ENCODE measurements at places on chromosomes 12 and 14.

- DNase-seq, result no peak
Observed at GRCh38 chr12:74957634-74958033, 252.0 kb downstream of the KCNC2 start.

GRCh38 chr12:89350260-89350629, 2.1 kb downstream of the DUSP6 start:
- DNase-seq, result no peak

- no peak for DNase-seq
Observed at GRCh38 chr12:89211456-89211855, 140.8 kb downstream of the DUSP6 start.

DNA sequence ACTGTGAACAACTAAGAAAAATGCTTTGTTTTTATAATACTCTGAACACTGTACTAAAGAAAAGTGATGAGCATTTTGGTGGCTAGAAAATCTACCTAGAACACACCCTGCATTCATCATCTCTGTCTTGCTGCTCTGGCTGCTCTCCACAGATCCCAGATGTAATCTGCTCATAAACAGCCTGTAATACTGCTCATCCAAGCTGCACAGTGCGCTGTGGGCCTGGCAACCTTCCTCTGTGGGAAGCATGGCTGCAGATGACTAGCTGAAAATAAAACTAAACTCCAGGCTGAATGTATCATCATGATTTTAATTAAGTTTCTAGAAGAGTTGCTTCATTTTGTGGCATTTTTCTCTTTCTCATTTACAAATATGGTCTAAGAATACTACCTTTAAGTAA, 200.7 kb downstream of the SLC2A13 start:
- peak; percentile 1 for DNase-seq

DNA sequence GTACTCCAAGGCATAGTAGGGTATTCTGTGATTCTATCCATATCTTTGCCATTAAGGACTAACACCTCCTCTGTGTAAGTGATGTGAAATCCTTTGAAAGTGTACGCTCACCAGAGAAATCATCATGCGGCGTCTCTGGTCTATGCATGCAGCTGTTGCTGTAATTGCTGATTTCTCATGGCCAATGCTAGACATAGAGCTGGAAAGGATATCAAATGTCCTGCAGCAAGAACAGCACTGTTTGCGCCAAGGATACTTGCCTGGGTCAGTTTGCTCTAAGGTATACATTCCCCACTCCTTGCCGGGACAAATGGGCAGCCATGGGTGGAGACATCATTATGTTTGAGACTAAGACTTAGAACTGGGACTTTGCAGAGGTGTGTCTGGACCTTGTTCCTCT, 896.4 kb downstream of the BCL11B start:
- DNase-seq, result no peak

DNA sequence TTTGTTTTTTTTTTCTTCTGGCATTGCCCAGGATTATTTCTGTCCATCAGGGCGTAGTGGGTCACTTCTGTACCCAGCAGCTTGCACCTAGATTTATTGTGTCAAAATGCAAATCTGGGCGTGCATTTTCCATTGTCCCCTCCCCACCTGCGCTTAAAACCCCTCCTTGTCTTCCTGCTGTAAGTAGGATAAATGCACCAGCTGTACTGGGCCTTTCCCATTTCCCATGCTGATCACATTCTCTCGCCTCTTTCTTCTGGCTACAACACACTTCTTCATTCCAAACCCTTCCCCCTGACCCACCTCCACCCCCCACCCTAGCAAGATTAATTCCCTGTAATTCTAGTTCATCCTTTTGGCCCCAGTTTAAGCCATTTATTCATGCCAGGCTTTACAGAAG, 128.0 kb downstream of the ETV6 start:
- no peak for DNase-seq

- DNase-seq, result no peak
Observed at GRCh38 chr12:68632486-68632885, 21.8 kb downstream of the RAP1B start.

DNA sequence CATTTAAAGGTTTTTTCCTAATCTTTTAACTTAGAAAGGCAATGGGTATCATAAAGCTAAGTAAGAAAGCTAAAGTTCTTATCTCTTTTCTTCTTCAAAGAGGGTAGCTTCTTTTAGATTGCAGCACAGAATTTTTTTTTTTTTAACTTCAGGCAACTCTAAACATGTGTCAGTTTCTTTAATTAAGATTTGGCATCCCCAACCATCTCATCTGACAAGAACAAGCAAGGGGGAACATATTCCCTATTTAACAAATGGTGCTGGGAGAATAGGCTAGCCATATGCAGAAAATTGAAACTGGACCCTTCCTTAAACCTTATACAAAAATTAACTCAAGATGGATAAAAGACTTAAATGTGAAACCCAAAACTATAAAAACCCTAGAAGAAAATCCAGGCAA, 14.3 kb upstream of the IFNG start:
- DNase-seq, result no peak

DNA sequence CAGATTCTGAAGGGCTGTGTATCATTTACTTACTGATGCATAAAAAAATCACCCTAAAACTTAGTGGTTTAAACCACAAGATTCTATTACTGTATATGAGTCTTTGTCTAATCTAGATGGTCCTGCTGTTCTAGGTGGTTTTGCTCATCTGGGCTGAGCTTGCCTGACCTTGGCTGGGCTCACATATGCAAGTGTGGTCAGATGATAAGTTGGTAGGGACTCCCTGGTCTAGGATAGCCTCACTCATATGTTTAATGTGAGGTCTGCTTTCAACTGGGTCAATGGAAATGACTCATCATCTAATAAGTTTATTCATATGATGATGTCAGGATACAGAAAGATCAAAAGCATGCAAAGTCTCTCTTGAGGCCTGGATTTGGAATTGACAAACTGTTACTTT, 887.8 kb downstream of the TRHDE start:
- DNase-seq, result no peak

GRCh38 chr14:22143363-22143762, 445.7 kb downstream of the DAD1 start:
- DNase-seq, result no peak

DNA sequence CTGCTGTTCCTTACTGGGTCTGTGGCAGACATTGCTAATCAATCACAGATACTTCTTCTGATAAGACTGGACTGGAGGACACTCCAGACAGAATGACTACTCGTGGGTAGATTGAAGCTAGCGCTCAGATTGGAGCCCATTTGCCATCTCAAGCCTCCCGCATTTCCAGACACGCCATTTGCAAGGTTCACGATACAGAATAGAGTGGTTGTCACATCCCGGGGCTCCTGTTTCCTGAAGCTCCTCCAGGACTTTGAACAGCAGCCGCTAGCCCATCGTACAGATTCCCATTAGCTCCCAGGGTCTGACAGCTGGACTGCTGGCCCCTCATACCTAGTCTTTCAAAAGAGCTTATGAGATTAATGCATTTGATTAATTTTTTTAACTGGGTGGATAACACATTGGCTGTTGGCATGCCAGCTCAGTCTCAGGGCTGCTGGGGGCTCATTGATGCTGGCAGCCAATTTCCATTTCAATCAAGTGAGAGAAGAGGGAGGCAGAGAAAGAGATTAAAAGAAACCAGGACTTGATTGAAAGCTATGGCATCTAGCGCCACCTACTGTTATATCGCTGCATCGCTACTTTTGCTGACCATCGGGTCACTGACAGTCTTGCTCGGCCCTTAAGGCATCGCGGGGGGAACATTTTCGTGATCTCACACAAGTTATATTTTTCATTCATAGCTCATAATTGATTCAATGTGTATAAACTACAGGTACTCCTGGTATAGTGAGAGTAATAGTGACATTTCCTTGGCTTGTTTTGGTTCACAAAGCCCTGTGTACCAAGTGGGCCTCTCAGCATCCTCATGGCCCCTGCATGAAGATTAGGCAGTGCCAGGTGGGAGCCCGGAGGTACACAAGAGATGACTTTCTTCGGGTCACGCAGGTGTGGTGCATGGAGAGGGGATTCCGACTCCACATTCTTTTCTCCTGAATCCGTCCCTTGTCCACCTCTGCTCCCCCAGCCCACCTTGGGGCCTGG, 78.6 kb downstream of the CCDC60 start:
- DNase-seq, result peak; percentile 37

DNA sequence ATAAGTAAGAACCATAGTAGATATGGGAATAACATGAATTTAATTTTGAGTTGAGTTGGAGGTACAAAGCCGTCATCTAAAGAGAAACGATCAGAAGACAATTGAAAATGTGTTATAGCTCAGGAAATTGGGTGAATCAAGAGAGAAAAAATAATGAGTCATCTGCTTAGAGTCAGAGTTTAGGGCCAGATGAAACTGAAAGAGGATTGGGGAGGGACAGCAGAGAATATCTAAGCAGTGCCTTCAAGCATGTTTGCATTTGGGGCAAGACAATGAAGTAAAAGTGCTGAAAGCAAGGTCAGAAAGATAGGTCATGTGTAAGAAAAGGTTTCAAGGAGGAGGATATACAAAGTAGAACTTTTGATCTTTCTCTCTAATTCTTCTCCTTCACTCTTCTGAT, 49.4 kb downstream of the SLC15A5 start:
- DNase-seq, result no peak

GRCh38 chr14:60510254-60510950, 1.5 kb downstream of the SIX6 start:
- no peak for DNase-seq

DNA sequence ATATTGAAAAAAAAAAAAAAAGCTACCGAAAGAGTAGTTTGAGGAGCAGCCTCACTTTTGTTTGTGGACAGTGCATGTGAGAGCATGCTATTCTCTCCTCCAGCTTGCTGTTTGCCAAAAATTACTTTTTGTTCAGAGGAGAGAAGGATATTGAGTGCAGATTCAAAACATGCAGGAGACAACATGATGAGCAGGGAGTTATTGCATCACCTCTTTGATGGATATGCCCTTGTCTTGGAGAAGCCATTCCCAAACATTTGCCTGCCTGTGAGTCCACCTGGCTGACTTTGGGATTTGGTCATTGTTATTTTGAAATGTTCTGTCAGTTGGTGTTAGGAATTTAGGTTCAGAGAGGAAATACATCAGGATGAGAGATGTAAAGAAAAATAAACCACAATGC, 2.4 kb downstream of the C12orf75 start:
- no peak for DNase-seq

- no peak for DNase-seq
Observed at GRCh38 chr14:98200601-98201000, 1071.4 kb downstream of the BCL11B start.

DNA sequence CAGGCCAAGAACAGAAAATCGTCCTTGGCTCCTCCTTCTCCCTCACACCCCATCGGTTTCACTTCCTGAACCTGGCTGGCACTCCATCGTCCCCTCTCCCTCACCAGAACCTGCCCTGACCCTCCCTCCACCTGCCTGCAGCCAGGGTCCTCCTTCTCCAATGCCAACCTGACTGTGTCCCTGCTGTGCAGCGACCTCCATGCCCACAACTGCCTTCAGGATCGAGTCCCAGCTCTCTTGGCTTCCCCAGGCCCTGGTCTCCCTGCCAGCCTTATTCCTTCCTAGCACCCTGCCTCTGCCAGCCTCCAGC, 19.8 kb downstream of the HVCN1 start:
- no peak for DNase-seq

DNA sequence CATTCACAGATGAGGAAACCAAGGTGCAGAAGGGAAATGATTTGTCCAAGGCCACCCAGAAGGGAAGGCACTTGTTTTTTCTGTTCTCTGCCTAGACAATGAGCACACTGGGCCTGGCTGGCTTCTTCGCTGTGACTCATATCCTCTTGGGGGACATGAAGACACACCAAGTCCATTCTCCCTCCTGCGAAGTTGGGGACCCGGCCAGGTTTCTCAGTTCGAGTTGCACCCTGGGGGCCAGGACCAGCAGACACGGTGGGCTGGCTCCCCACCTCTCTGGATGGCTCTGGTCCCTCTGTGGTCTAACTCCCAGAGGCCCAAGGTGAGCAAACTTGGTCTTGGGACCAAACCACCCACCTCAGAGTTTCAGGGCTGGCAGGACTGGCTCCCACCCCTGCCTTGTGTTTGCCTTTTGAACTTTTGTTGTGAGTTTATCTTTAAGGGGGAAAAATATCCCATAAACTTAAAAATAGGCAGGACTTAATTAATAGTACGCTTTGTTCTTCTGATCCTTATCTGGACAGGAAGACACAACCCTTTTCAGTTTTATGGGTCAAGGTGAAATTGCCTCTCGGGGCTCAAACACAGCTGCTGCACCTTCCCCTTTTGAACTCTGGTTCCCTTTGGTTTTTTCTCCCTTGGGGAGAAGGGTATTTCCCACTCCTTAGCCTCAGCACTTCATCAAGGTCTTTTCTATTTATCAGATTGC, 9.0 kb upstream of the MLEC start:
- no peak for DNase-seq

GRCh38 chr12:105384916-105385535, 54.5 kb downstream of the C12orf75 start:
- peak; percentile 39 for DNase-seq

- no peak for DNase-seq
Observed at GRCh38 chr12:62613081-62613480, 146.5 kb downstream of the MON2 start.

- no peak for DNase-seq
Observed at GRCh38 chr12:132083614-132083940, 60.5 kb downstream of the DDX51 start.

GRCh38 chr14:53533384-53533970, 380.4 kb upstream of the DDHD1 start:
- no peak for DNase-seq

DNA sequence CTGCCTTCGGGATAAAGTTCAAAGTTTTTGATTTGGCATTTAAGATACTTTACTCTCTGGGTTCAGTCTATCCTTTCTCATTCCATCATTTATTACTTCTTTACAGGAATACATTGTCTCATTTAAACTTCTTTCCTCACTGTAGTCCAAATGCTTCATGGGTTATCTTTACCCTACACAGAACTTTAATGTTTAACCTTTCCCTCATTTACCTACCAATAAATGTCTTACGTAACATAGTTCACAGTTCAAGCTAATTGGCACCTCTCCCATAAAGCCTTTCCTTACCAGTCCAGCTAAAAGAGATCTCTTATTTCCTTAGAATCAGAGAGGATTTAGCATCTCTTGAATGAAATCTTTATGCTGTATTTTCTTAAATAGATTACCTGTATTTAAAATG, 476.3 kb upstream of the SEL1L start:
- no peak for DNase-seq

- no peak for DNase-seq
Observed at GRCh38 chr14:67438969-67439368, 27.0 kb upstream of the PLEK2 start.

DNA sequence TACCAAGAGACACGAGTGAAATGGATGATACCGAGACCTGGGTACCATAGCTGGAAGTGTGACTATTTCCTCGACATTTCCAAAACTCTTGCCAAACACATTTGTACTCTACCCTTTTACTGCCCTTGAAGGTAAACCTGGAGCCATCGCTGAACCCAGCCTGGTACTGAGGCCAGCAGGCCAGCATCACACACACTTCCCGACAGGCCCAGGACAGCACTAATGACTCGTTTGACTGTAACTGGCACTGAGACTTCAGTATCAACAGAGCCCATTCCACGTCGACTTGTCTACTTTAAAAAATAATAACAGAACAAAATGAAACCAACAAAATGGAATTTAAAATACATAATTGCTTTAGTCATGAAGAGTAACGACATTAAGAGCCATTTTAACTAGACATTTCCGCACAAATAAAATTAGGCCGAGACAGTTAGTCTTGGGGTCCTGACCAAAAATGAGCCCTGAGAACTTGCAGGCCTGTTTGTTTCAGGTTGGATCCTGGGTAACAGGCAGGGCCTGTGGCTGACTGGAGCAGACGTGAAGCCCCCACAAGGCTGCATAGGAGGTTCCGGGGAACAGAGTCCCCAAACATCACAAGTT, 94.3 kb downstream of the RIMBP2 start:
- no peak for DNase-seq

- DNase-seq, result no peak
Observed at GRCh38 chr12:132836795-132837331, 8.2 kb upstream of the GOLGA3 start.
